ENCODE measurements at places on chromosomes 2 and 18.

DNA sequence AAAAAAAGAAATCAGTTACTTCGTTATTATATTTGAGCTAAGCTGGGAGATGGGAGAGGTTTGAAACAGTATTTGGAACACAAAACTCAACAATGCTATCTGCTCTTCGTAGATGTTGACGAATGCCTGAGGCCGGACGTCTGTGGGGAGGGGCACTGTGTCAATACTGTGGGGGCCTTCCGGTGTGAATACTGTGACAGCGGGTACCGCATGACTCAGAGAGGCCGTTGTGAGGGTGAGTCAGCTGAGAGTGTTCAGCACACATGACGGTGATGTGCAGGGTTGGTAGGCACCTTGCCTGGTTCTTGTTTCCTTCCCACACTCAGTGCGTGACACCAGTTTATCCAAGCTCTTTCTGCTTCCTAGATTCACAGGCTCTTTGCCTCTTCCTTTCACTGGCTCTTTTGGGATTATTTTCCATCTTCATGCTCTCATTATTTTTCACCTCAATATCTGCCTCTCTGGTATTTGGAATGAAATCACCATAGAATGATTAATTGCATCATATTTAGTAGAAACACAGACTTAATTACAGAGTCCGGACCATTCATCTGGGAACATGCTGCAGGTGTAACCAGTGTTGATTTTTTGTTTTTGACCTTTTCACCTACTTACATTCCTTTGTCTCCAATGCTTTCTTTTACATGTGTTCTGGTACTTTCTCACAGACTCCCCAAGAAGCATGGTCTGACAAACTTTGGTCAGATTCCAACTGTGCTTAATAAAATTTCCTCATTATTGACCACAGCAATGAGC lies 200.6 kb upstream of the RASGRP3 start:
- peak; percentile 18 for DNase-seq

- DNase-seq: no peak
These were observed 240.2 kb downstream of the CYP26B1 start for GRCh38 chr2:71907503-71907902.

GRCh38 chr2:23745068-23745725 lies 181.7 kb downstream of the ATAD2B start:
- DNase-seq: no peak

- no peak for DNase-seq
These were observed 395.5 kb downstream of the ALK start for GRCh38 chr2:29525921-29526320.

GRCh38 chr2:151730262-151730975 lies 3.9 kb downstream of the NEB start:
- DNase-seq: no peak

GRCh38 chr2:58540681-58541080 lies 299.6 kb upstream of the FANCL start:
- DNase-seq: no peak

- no peak for DNase-seq
These were observed 80.6 kb downstream of the GFPT1 start for GRCh38 chr2:69306393-69306821.

DNA sequence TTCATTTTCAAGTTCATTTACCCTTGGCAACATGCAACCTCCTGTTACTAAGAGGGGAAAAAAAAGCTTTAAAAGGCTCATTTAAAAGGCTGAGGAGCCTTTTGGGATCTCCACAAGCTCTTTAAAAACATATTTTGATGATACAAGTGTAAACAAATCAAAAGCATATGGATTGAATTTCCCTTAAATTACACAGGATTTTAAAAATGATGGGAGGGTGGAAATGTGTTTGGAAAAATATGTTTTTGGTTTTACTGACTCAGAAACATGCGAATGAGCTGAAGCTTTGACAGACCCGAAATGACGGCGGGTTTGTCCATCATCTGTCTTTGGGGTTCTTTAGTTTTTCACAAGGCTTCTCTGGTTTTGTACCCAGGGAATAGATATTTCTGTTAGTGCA lies 180.6 kb upstream of the CCDC68 start:
- no peak for DNase-seq

DNA sequence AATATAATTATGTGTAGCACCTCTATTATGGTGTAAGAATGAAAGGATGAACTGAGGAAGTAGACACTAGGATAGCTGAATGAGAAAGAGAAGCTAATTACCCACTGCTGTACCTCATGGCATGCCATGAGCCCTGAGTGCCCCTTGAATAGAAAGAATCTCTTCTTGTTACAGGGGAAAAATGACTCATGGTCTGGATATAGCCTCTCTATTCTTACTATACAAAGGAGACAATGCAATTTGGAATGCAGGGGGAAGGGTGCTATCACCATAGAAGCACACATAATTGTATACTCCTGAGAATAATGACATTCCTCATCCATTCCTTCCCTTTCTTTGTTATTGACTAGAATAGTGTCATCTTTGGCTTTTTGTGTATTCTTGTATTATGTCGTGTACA lies 385.2 kb downstream of the CDH7 start:
- no peak for DNase-seq

GRCh38 chr2:189933041-189933440 lies 129.5 kb downstream of the MSTN start:
- no peak for DNase-seq

DNA sequence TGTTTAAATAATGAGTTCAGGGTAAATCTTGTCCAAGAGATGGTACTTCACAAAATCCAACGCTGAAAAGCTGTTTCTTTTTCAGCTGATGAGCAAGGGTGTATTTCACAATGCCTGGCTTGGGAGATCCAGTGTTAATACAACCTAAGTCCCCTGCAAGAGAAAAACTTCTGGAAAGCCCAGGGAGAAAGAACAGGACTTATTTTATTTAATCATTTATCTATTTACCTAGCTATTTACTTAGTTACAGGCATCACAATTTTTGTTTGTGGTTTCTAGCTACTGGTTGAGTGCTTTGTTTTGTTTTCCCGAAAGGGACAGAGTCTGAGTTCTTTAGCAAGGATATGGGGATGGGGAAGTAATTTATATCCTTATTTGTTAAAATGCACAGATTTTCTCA lies 598.2 kb upstream of the SYT4 start:
- DNase-seq: no peak

- no peak for DNase-seq
These were observed 244.9 kb downstream of the HDAC4 start for GRCh38 chr2:239155806-239156480.

GRCh38 chr2:238305092-238305862 lies 15.0 kb upstream of the TRAF3IP1 start:
- no peak for DNase-seq

GRCh38 chr2:152063325-152063924 lies 35.4 kb downstream of the CACNB4 start:
- DNase-seq: no peak

DNA sequence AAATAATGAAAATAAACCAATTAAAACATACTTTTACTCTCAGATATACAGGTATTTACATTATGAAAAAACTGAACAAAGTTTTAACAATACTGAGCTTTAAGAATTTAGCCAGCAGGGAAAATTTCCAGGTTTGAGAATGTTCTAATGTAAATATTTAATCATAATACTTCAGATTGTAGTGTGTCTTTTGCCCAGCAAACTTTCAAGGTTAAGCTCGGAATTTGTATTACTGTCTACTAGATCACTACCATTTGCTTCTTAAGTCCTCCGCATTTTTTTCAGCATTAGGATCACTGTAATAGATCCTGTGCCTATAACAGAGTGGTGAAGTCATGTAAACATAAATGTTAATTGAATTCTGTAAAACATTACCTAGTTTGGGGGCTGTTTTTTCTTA lies 52.7 kb downstream of the CFAP210 start:
- DNase-seq: no peak

- DNase-seq: no peak
These were observed 133.8 kb downstream of the MAIP1 start for GRCh38 chr2:200089040-200089755.

DNA sequence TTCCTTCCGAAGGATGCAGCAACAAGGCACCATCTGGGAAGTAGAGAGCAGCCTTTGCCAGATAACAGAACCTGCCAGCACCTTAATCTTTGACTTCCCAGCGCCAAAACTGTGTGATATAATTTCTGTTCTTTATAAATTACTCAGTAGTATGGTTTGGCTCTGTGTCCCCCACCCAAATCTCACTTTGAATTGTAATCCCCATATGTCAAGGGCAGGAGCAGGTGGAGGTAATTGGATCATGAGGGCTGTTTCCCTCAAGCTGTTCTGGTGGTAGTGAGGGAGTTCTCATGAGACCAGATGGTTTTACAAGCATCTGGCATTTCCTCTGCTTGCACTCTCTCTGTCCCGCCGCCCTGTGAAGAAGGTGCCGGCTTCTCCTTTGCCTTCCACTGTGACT lies 899.9 kb downstream of the TRIB2 start:
- DNase-seq: no peak

- DNase-seq: no peak
These were observed 67.2 kb downstream of the SNTG2 start for GRCh38 chr2:1017827-1018226.

DNA sequence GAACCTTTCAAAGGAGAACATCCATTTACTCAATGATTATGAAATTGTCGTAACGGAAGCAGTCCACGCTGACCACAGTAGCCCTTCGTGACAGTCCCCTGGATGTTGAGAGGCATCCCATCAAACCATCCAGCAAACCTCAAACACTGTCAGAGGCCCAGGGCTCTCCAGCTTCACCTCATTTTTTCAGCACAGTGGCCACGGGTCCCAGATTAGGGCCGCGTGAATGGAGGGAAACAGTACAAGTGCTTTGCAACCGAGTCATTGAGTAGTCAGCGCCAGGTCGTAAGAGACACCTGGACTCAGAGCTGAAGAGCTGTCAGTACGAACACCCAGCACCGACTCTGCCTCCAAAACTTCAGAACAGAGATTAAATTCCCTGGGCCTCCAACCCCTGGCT lies 552.5 kb upstream of the SALL3 start:
- DNase-seq: no peak

DNA sequence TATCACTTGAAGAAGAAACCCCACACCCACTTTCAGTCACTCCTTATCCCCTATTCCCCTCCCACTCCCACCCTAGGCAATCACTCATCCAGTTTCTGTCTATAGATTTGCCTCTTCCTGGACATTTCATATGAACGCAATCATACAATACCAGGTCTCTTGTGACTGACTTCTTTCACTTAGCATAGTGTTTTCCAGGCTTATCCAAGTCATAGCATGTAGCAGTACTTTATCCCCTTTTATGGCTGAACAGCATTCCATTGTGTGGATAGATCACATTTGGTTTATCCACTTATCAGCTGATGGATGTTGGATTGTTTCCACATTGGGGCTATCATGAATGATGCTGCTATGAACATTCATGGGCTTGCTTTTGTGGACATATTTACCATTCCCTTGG lies 6.6 kb downstream of the CFAP221 start:
- DNase-seq: no peak

- DNase-seq: no peak
These were observed 36.1 kb upstream of the ITGA4 start for GRCh38 chr2:181421131-181421458.

DNA sequence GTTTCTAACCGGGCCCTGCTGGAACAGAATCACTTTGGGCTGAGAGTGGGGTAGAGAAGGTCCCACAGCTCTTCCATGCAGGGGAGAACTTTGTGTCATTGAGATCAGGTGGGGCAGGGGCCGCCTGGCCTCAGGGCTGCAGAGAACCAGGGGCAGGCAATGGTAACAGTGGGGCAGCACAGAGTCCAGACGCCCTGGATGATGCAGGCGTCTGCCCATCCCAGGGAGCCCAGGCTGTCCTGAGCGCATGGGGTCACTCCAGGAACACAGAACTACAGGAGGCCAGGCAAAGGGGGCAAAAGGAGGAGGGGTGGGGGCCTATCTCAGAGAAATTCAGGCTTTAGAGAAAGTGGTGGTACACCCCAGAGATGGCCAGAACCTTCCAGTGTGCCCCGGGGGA lies 121.3 kb downstream of the NDUFA10 start:
- no peak for DNase-seq

- no peak for DNase-seq
These were observed 503.6 kb downstream of the SPAG16 start for GRCh38 chr2:213787869-213788268.

- no peak for DNase-seq
These were observed 441.0 kb upstream of the MAP2 start for GRCh38 chr2:208982831-208983230.

GRCh38 chr2:25582077-25582830 lies 91.1 kb downstream of the DTNB start:
- DNase-seq: no peak

- no peak for DNase-seq
These were observed 121.6 kb upstream of the SNTG2 start for GRCh38 chr2:829047-829446.

GRCh38 chr2:134505446-134505845 lies 213.4 kb downstream of the TMEM163 start:
- DNase-seq: no peak

DNA sequence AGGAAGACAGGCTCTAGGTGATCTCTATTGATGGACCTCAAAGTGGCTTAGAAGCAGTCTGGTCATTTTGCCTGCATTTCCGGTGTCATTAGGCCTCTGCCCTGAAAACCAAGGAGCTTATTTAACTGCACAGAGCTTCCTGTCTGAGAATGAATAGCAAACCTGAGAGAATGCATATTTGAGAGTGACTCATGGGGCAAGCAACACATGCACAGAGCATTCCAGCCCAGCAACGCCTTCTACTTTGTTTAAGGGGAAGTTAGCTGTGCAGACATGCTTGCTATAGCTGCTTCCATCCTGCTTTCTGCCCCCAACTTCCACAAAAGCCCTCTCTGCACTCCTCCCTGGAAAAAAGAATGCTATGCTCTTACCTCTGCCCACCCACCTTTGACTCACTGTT lies 232.8 kb downstream of the GRB14 start:
- DNase-seq: no peak

DNA sequence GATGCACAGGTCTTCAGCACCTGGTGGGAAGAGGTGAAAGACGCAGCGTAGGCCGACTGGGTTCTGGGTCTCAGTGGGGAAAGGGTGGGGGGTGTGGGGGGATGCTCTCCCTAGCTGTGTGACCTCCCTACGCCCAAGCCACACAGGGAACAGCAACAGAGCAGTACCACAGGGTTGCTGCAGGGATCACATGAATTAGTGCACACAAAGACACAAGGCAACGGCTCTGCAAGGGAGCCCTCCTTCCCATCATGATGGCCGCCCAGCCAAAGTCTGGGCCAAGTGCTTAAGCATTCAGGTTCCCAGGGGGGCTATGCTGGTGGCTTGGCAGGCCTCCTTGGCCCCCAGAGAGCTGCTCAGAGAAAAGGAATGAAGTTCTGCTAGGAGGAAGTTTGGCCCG lies 28.2 kb upstream of the GBX2 start:
- DNase-seq: no peak

- no peak for DNase-seq
These were observed 426.1 kb upstream of the TNP1 start for GRCh38 chr2:217285926-217286325.
